CD4-positive, alpha-beta memory T cell (primary cell): ENCODE measurements at places on chromosomes 11 and 22.

GRCh38 chr22:50083462-50084079 is 1.7 kb downstream of the MLC1 start:
- no peak for DNase-seq

DNA sequence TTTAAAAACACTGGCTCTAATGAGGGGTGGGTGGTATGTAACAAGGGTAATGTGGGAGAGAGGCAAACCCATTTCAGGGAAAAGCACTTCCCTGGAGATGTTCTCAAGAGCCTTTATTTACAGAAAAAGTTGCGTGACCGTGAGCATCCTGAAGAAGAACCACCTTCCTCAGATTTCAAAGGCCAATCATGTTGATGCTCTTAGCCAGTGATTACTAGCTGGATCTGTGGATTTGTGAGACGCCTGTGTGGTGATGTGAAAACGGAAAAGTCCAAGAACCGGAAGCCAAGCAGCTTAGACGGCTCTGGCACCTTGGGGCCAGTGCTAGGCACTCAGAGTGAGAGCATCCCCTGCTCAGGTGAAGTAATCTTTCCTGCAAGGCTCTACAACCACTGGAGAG is 12.6 kb upstream of the UBASH3B start:
- no peak for DNase-seq

DNA sequence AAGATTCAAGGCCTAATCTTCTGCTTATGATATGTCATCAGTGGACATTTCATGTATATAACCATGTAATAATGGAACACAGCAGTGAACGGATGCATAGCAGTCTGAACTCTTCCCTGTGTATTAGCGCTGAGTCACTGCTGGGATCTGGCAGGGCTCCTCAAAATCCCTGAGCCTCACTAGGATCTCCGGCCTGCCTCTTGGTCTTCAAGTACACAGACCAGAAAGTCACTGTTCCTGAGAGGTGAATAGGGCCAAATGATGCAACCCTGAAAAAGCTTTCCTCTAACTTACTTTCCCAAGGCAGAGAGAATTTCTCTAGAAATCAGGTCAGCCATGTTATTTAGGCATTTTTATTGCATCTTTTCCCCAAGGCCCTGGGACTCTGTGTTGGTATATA is 35.0 kb downstream of the POU2AF1 start:
- DNase-seq = no peak

DNA sequence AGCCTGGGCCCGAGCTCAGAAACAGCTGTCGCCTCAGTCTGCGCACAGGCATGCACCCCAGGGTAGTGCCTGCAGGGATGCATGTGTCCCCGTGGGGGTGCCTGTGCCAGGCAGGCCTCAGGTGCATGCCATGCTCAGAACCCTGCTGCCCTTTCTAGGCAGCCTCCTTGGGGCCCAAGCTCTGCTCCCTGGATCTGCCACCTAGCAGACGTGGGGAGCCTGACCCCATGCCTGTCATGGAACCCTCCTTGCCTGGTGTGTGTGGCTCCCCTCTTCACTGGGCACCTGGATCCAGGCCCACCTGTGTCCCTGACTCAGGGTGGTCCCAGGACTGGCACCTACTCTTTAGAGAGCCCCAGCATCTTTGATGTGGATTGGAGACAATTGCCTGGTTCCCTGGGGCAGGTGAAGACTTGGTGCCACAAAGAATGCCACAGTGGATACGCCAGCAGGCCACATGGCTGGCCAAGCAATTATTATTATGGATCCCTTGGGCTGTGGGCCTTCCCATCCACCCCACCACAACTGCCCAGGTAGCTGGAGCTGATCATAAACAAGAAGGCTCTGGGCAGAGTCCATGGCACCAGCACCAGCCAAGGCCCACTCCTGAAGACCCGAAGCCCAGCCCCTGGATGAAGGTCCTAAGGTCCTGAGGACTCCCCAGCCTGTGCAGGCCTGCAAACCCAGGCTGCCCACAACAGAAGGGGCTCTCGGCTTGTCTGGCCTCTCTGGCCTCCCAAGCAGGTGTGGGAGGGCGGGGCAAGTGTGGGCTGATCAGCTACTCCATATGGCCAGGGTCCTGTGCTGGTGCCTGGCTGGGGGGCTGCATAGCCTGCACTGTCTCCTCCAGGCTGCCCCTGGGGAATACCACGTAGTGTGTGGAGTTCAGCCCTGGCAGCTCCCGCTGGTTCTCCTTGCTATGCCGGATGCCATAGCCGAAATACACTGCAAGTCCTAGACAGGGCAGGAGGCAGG is 3.8 kb downstream of the SLC7A4 start:
- no peak for DNase-seq

- peak; percentile 86 for DNase-seq
Observed at GRCh38 chr22:23696326-23696851, 5.6 kb downstream of the RGL4 start.

GRCh38 chr11:67482827-67483798 is at the start of gene AIP:
TSS of gene AIP (plus strand) at chr11:67483026. CDS start at chr11:67483159, 133 bp downstream.
- peak; percentile 97 for DNase-seq

DNA sequence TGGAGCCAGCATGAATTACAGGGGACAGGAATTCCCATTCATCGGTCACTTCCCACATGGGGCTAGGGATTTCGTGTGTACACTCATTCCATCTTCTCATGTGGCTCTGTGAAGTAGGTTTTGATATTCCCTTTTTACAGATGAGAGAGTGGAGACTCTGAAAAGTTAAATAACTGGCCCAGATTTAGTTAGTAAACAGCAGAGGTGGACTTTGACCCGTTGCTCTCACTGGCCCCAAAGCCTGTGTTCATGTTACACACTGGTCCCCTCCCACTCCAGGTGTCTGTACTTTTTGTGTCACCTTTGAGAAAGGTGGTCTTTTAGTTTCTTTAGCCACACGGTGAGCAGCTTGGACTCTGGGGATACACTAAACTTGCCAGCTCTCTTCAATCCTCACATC is 108.5 kb downstream of the MICAL2 start:
- no peak for DNase-seq
